Glutamatergic neuron (in vitro differentiated cells): ENCODE measurements at places on chromosomes 7 and 10.

- no peak for DNase-seq
Observed at GRCh38 chr10:4141471-4141870, 356.5 kb upstream of the KLF6 start.

DNA sequence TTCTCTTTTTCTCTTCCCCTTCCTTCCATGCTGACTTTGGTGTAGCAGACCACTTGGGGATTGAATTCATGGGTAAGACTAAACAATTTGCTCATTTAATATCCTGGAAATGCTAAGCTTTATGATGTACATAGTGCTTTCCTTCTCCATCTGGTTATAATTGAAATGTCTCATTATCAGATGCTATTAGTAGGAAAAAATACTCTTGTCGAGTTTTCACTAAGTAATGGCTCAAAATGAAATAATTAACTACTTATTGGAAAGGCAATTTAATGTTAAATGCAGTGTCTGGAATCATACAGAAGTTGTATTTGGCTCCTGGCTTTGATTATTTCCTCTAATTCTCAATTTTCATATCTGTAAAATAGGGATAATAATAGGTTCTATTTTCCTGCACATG is 990.4 kb downstream of the NRG3 start:
- DNase-seq, result no peak

DNA sequence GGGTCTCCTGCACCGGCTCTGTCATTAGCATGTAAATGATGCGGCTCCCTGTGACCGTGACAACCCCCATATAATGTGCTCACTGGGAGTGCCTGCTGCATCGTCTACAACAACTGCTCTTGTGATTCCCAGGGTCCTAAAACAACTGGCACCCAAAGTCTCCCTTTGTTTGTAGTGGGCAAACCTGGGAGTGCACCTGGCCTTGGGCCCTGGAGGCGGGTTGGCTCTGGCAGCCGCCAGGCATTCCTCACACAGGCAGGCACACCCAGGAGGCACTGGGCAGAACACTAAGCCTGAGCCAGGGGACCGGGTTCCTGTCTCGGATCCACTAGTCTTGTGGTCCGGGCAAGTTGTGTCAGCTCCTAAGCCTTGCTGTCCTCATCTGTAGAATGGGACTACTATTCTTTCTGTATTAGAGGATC is 115.5 kb upstream of the GPR26 start:
- no peak for DNase-seq

DNA sequence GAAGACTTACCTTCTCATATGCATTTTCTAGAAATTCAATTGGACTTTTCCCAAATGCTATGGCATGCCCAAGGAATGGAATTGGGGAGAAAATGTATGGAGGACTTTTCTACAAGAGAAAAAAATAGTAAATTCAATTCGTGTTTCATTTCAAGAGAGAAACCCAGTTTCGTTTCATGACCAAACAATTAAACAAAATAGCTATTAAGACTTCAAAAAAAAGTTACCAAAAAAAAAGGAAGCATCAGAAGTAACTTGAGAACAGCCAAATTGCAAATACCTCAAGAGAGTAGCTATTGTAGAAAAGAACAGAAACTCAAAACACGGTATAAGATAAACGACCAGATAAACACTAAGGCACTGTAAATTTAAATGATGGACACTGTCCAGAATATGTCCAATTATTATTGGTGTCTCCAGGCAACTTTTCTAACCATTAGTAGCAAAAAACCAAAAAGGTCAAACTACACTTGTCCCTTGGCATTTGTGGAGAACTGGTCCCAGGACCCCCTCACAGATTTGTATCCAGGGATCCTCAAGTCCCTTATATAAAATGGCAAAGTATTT is 2.4 kb downstream of the CYP51A1 start:
- DNase-seq, result no peak

DNA sequence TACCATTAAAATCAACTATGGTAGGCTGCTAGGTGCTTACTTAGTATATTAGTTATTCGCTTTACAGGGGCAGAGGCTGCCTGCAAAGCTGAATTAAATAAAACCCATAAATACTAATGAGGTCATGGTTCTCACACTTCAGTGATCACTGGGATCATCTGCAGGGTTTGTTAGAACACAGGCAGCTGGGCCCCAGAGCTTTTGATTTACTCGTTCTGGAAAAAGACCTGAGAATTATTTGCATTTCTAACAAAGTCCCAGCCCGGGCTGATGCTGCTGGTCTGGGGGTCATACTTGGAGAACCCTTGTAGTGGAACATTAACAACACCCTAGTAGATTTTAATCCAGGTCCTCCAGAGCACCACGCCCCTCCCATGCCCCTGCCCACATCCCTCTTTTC is 8.5 kb downstream of the UCN3 start:
- DNase-seq, result no peak
